ENCODE measurements at places on chromosomes 6 and 20.

GRCh38 chr6:128098000-128098581 is 197.2 kb upstream of the THEMIS start:
- H3K27ac ChIP-seq = no peak overlapping the region
- H3K4me1 ChIP-seq = no peaks in the 10 kb centered on the region
- H3K27me3 ChIP-seq = no peaks in the 10 kb centered on the region
- no peaks in the 10 kb centered on the region for H3K36me3 ChIP-seq

DNA sequence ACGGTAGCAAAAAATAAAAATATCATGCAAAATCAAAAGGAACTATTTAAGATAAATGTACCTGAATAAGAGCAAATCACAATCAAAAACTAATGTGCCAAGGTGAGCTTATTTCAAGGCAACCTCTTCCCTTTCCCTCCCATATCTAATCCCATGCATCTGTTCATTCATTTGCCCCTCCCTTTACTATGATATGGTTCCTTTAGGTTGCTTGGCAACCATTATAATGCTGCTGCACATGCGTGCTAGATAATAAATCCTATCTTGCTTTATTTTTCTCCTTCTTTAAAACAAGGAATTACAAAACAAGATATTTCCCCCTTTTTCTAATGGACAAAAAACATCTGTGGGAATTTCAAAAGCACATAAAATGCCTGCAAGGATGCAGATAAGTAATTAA is 318.2 kb upstream of the POU3F2 start:
- no peaks in the 10 kb centered on the region for H3K27me3 ChIP-seq
- H3K36me3 ChIP-seq = no peaks in the 10 kb centered on the region
- no peak overlapping the region for H3K27ac ChIP-seq
- H3K4me1 ChIP-seq = no peaks in the 10 kb centered on the region
- DNase-seq = no peak

- no peaks in the 10 kb centered on the region for H3K27me3 ChIP-seq
- no peak overlapping the region for H3K4me3 ChIP-seq
- DNase-seq = no peak
- no peaks in the 10 kb centered on the region for H3K36me3 ChIP-seq
- H3K27ac ChIP-seq = no peak overlapping the region
These were observed 71.6 kb downstream of the GJA1 start for GRCh38 chr6:121506761-121507754.

DNA sequence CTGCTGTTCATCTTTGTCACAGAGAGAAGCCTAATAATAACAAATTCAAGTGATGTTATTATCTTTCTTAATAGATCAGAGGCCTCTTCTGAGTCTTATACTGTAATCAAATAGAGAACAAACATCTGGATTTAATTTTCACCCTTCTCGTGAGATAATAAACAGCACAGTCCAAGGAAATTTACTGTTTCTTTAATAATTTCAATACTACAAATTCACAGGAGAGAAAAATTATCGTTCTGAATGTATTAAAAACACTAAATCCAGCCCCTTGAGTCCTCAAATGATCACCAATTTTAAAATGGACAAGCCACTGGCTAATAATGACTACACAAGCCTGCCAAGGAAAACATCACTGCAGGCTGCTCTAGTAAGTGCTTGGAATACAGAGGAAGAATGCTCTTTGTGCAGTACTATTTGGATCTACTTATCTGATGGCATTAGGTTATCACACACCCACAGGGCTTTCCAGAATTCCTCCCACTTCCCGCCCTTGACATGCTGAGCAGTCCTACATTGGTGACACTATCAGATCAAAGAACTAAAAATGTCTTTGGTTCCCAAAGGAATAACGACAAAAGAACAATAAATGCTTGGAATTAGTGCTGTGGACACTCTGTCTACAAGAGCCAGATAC is 38.1 kb downstream of the SYNE1 start:
- H3K36me3 ChIP-seq = no peaks in the 10 kb centered on the region
- H3K27me3 ChIP-seq = no peaks in the 10 kb centered on the region
- DNase-seq = no peak
- H3K4me3 ChIP-seq = no peak overlapping the region
- H3K4me1 ChIP-seq = no peaks in the 10 kb centered on the region
